ENCODE measurements at places on chromosomes 2 and 18.
A peak's percentile ranks its signal among the peaks of the same experiment; 100 is the strongest.

GRCh38 chr2:182716650-182716979, 558 bp downstream of the DNAJC10 start:
- DNase-seq = no peak

GRCh38 chr18:75407468-75408437, 19.8 kb downstream of the SMIM21 start:
- DNase-seq = no peak

DNA sequence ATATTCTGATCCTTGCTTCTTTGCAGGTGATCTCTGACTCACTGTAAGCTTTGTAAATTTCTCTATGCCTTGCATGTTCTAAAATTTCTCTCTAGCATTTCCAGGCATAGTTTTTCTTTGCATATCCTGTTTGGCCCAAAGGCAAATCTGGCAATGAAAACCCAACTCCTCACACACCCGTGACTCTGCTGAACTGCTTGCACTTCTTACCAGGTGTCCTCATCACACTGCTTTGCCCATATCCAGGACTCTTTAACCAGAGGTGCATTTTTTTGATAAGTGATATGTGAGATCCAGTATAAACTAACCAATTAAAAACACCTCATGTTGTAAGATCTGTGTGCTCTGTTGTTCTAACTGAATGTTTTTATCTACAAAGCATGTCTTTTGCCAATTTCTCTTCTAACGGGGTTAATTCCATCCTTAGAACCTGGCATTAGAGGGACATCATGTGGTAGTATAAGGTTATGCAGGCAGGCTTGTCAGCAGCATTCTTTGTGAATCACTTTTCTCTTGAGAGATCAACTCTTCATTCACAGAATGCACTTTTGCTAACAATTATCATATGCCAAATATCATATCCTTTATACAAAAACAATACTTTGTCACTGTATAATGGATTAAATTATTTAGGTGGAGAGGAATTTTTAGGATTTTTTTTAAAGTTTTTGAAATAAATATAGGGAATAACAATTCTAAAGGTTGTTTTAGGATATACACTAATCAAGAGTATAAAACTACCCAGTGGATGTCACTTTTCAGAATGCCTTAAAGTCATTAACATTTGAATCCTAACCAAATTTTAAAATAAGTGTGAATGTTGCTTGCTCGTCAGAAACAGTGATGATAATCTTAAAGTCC, 20.8 kb upstream of the TMX3 start:
- DNase-seq = no peak

DNA sequence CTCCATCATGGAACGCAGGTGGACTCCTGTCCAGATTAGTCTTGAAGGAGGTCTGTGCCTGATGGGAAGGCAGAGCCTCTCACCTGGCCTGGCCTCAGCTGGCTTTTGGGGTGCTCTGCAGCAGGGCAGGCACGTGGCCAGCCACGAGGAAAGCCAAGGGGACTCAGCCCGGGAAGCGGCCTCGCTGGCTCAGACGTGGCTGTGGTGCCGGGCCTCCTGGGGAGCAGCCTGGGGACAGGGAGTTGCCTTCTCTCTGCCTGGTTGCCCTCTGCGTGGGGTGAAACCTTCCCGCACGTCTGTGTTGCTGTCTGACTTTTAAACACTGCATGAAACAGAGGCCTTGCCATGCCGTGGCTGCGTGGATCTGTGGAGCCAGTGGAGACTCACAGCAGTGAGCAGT, 45.0 kb downstream of the RTP5 start:
- no peak for DNase-seq

DNA sequence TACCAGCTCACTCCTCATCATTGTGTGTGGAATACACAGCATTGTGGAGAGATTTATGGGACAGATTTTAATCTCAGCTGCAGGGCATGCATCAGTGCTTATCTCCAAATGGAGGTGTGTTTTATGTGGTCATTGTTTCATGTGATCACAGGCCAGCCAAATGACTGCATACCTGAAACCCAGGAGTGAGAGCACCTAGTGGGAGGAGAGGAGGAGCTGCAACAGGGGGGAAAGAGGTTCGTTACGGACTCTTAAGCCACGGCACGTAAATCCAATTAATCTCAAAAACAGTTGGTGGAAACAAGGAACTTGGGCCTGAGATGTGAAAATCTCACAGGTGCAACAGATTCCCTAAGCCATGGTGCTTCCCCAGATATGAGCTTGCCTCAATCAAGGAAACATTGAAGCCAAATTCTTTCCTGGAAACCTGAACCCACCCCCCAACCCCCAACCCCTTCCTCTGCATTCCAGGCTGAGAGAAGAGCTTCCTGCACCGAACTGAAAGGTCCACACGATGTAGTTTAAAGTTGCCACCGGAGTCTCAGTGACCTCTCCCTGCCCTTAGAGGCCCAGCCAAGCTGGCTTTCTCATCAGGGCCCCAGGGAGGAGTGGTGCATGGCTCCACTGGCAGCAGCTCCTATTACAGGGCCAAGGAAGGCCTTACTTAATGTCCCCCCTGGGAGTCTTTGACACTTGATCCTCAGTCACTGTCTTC, 167.4 kb downstream of the C1D start:
- DNase-seq = no peak

DNA sequence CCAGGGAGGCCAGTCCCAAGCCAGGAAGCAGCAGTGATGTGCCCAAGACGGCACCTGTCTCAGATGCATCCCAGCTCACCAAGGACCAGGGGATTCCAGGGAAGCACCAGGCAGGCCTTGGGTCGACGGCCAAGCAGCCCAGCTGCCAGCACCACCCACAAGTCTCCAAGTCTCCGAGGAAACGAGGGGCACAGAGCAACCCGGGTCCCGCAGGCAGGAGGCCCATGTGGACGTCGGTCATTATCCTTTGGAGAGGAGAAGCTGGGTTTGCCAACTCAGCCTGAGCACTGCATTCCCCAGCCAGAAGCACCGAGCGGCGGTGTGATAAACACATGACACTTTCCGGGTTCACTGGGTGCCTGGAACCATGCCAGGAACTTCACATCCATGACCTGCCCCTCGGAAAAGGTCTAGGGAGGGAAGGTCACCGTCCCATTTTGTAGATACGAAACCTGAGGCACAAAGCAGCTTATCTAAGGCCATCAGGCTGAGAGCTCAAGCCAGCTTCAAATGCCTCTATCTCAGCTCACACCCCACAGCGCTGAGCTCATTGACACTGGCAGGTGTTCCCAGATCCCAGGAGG, 104.5 kb downstream of the ZNF516 start:
- DNase-seq = no peak

- DNase-seq = no peak
Measured at GRCh38 chr2:96085541-96086355, 30.6 kb downstream of the ADRA2B start.

GRCh38 chr2:86366651-86367498, 29.4 kb upstream of the REEP1 start:
- DNase-seq = no peak

- DNase-seq = no peak
Measured at GRCh38 chr2:125526093-125526492, 1129.9 kb upstream of the GYPC start.

GRCh38 chr2:63789338-63790020, 52.2 kb upstream of the UGP2 start:
- no peak for DNase-seq

GRCh38 chr2:26471766-26472706, 5.9 kb downstream of the OTOF start:
- DNase-seq = no peak

- no peak for DNase-seq
Measured at GRCh38 chr2:3054066-3054465, 323.6 kb downstream of the EIPR1 start.

DNA sequence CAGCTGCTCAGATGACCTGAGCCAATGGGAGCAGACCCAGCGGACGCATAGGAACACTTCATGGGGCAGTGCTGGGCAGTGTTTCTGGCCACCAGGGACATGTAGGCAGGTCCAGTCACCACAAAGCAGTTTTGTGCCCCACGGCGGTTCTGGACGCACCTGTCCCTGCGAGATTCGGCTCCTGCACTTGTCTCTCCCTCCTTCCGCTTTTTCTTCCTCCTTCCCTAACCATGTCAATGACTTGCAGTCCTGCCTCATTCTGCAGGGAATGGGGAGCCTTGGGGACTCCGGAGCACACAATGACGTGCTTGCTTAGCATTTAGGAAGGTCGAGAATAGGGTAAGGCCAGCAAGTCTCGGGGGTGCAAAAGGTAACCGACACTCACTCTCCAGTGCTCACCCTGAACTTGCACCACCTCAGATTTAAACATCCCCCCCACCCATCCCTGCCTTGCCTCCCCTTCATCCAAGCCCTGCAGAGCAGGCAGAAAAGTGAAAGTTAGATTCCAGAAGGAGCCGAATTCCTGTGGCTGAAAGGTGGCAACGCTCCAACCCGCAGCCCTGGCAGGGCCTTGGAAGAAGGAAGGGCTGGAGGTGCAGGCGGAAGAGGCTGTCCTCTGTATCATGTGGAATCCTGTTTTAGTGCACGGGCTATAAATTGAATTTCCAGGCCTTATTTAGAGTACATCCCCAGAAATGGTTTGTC, 40.5 kb upstream of the ATG16L1 start:
- no peak for DNase-seq

GRCh38 chr2:196162586-196163175, 8.7 kb downstream of the STK17B start:
- no peak for DNase-seq

DNA sequence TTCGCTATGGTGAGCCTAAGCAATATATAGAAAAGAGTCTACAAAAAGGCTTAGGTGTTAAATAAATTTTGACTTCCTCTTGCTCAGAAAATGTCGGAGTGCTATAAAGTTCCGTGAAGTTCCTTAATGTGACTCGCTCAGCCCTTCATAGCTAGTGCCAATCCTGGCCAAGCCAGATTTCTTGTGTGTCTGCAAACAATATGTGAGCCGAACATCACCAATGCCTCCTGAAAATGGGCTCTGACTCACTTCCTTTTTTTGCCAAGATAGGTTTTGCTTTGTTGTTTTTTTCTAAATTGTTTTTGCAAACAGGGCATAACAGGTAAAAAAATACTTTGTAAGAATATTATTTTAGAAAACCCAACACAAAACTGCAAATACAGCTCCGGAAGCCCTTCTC, 26.1 kb downstream of the CDC42EP3 start:
- no peak for DNase-seq

DNA sequence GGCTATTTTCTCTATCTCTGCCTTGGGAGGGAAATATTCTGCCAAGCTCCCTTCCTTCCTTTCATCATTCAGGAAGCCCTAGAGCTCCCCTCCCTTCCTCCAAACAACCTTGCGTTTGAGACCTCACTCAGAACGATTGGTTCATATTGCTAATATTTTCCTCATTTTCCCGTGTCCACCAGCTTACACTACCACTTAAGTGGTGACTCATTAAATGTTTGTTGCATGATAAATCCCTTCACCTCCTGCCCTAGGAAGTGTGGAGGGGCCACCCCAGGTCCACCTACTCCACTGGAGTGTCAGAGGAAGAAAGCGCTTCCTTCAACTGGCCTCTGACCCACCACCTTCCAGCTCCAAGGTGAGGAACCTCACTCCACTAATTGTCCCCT, 2.3 kb upstream of the LPIN2 start:
- peak; percentile 64 for DNase-seq

- DNase-seq = no peak
Measured at GRCh38 chr18:14746897-14747296, 1.1 kb upstream of the ANKRD30B start.

DNA sequence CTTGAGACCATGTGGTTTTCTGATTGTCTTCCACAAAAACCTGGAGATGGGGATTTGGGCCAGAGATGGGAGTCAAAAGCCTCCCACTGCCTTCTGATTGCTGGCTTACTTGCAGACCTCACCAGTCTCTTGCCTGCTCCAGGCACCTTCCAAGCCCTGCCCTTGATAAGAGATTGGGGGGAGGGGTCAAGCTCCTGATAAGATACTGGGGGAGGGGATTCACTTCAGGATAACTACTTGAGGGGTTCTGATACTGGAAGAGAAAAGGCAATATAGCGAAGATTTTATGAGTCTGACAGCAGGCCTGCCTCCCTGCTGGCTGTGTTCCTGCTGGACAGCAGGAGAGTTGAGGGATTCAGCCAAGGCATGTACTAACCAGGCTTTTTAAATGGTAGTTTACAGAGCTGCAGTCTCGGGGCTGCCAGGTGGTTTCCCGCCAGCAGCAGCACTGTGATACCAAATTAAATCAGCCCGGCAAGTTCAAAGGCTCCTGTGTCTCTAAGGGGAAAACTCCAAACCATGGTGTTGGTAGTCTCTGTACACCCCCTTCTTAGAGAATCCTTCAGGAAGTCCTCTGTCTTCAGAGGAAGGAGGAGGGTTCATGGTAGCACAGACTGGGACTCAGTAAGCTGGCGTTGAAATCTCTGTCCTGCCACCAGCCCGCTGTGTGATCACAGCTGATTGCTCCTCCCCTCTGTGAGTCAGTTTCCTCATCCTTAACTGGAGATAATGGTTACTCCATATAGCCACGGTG, 58.3 kb downstream of the FBXO36 start:
- DNase-seq = peak; percentile 50

GRCh38 chr2:240466579-240467148, 31.2 kb downstream of the GPC1 start:
- DNase-seq = no peak

GRCh38 chr2:222613715-222614331, 42.1 kb downstream of the FARSB start:
- peak; percentile 16 for DNase-seq

DNA sequence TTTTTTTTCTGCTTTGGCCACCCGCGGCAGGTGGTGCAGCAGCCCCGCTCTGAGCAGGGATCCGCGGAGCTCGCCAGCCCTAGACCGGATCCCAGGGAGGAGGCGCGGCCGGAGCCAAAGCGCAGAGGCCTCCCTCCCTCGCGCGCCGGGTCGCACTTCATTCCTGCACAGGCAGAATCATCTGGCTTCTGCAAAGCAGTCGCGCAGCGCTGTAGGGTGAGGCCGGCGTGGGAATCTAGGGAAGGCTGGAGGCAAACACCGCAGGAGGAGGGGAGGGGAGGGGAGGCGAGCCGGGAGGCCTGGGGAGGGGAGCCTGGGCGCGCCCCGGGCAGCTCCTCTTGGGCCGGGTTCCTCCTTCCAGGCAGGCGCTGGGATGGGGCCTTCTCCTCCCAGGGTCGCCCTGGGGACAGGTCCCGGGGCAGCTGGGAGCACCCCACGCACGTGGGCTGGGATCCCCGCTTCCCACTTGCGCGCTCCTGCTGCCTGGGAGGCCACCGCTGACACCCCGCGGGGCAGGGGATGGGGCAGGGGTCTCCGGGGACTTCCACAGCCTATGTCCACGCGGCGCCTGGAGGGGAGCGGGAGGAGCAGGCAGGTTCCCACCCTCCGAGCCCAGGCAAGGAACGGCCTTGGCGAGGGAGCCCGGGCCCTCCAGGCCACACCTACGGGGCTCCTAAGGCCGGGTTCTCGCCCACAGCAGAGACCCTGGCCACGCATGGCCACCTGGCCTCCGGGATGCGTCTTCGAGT, 45.0 kb downstream of the MBP start:
- DNase-seq = no peak

- DNase-seq = no peak
Measured at GRCh38 chr2:5598156-5598555, 94.0 kb upstream of the SOX11 start.

DNA sequence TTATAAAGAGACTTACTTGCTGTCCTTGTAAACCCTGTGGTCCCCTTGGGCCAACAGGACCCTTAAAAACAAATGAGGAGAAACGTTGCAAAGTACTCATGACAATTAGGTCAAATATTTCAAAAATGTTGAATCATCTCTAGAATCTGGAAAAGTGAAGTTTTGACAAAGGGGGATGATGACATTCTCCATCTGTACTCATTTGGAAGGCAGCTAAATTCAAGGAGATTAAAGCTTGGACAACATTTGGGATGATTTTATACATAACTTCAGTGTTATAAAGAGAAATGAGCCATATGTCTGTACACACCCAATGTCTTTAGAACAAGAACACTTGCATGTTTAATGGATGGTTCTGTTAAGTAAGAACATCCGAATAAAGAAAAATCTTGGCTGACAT, 92.9 kb downstream of the COL5A2 start:
- DNase-seq = no peak

GRCh38 chr2:36478999-36479398, 119.0 kb downstream of the FEZ2 start:
- DNase-seq = no peak

Measured in glomerular endothelial cell (primary cell).